Fibroblast of the aortic adventitia (primary cell): ENCODE measurements at places on chromosomes 11 and 22.

- no peak for DNase-seq
Observed at GRCh38 chr22:36246718-36247117, 6.2 kb upstream of the APOL1 start.

GRCh38 chr22:27238935-27239510 is 562.5 kb downstream of the MN1 start:
- DNase-seq, result peak; percentile 99

GRCh38 chr11:121801781-121802180 is 314.2 kb downstream of the BLID start:
- DNase-seq, result no peak

GRCh38 chr11:6594142-6594768 is 9.2 kb downstream of the RRP8 start:
- DNase-seq, result no peak

- no peak for DNase-seq
Observed at GRCh38 chr11:121268581-121268980, 24.0 kb upstream of the SC5D start.

- DNase-seq, result no peak
Observed at GRCh38 chr11:119117004-119117706, 4.2 kb upstream of the HINFP start.

GRCh38 chr11:65785319-65786007 is 1.4 kb upstream of the OVOL1 start:
- no peak for DNase-seq

DNA sequence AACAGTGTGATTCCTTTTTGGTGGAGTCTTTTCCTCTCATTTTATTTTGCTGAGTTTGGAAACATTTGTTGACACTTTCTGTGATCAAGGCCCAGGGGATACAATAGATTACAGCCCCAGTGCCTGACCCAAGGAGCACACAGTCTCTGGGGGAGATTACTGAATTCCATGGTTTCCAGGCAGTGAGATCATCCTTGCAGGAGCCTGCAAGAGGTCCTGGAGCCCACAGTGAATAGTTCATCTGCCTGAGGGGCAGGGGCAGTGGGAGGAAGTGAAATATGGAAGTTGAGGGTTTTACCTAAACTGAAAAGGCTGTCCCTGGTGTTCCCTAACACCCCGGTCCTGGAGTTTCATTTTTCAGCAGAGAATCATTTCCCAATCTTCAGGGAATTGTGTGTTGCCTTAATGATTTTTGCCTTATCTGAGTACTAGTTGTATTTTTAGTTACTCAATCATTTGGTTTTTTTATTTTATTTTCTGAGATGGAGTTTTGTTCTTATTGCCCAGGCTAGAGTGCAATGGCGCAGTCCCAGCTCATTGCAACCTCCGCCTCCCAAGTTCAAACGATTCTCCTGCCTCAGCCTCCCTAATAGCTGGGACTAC is 7.7 kb downstream of the CCS start:
- peak; percentile 48 for DNase-seq

DNA sequence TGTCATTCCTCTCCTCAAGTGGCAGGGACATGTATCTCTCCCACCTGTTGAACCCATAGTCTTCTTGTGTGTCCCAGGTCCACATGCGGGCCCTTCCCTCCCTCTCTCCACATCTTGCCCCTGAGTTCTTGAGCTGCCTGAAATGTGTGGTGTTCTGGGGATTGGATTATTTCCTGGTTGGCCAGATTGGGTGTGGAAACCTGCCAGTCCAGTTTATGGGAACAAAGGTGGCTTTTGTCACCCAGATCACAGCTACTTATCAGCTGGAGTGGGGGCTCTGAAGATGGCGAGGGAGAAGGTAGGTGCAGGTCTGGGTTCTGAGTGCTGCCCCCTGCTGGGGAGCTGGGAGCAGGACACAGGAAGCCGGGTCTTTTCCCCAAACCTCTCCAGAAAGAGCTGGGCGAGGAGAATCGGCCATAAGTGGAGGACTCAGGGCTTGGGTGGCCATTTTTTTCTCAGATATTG is 14.2 kb downstream of the DTX4 start:
- DNase-seq, result no peak

DNA sequence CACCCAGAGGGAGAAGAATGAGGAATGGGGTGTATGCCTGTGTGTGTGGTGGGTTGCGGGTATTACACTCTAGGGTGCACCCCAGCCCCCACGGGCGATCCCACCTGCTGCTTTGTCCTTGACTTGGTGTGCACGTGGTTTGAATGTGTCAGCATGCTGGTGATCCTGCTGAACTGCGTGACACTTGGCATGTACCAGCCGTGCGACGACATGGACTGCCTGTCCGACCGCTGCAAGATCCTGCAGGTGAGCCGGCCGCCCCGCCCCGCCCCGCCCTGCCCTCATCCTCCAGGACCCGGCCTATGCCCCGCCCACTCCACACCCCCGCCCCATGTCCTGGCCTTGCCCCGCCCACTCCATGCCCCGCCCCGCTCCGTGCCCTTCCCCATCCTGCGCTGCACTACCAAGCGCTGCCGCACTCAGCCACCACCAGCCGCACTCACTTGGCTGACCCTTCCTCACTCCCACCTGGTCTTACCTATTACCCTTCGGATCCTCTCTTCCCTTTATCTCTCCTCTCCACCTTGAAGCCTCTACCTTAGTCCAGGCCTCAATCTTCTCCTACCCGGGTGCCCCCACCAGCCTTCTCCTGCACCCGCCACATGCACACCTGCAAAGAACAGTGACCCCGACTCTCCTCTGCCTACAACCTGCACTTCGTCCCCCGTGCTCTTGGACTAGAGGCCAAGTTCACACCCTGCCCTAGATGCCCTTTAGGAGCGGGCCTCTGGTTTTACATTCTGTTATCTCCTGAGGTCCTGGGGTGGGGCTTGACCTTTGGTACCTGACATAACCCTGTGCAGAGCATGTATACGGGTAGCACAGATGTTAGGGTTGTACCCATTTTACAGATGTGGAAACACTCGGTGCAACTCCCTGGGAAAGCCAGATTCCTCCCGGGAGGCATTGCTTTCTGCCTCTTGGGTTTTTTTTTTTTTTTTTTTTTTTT is 27.7 kb downstream of the CACNA1I start:
- DNase-seq, result no peak

GRCh38 chr11:115042002-115042401 is 363.7 kb downstream of the NXPE2 start:
- no peak for DNase-seq

- DNase-seq, result no peak
Observed at GRCh38 chr11:125945797-125946520, at the start of gene VSIG10L2. VSIG10L2 (plus strand) TSS chr11:125946044; CDS start chr11:125946056, 12 bp downstream.

- no peak for DNase-seq
Observed at GRCh38 chr11:132718711-132719671, 813.3 kb downstream of the OPCML start.

- DNase-seq, result no peak
Observed at GRCh38 chr22:29103121-29103520, 30.3 kb downstream of the KREMEN1 start.

DNA sequence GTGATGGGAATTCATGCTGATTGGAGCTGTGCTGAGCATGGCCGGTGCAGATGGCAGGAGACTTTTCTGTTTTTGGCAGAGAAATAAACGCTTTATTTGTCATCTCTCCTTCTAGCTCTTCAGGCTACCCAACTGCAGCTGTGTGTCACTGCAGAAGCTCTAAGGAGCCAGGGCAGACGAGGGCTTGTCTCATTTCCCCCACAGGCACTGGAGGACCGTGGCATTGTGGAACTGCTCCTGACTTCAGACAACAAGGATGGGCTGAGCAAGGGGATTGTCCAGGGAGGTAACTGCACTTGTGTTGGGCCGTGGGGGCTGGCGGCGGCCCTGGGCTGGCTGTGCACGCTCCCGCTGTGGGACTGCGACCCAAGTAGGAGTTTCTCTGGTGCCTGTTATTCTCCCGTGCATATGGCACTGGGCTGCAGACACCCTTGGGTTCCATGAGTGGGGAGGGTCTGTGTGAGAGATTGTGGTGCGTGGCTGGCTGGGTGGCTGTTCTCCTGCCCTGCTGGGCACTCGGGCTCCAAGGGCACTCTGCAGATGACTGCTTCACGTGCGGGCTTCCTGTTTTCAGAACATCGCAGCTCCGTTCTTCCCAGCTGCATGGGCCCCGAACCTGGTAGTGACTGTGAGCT is 27.2 kb downstream of the GLB1L2 start:
- DNase-seq, result no peak

GRCh38 chr11:66478729-66479393 is 1.4 kb upstream of the DPP3 start:
- no peak for DNase-seq

DNA sequence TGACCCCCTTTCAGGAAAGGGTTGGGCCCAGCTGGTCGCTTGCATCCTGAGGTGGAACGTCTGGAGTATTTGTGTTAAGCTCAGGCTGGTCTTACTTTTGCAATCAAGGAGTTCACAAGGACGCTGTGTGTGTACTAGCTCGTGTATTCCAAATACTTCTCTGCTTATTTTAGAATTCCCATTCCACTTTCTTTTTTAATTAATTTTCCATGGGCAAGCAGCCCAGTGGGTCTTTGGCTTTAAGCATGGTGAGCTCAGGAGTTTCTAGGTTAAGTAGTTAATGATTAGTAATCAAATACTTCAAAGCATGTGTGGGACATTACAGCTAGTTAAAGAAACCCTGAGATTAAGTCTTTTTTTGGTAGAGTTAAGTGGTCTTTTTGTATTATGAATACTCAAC is 68.6 kb downstream of the CSNK2A3 start:
- no peak for DNase-seq

- DNase-seq, result no peak
Observed at GRCh38 chr22:23769321-23769965, 1.7 kb upstream of the CHCHD10 start.

DNA sequence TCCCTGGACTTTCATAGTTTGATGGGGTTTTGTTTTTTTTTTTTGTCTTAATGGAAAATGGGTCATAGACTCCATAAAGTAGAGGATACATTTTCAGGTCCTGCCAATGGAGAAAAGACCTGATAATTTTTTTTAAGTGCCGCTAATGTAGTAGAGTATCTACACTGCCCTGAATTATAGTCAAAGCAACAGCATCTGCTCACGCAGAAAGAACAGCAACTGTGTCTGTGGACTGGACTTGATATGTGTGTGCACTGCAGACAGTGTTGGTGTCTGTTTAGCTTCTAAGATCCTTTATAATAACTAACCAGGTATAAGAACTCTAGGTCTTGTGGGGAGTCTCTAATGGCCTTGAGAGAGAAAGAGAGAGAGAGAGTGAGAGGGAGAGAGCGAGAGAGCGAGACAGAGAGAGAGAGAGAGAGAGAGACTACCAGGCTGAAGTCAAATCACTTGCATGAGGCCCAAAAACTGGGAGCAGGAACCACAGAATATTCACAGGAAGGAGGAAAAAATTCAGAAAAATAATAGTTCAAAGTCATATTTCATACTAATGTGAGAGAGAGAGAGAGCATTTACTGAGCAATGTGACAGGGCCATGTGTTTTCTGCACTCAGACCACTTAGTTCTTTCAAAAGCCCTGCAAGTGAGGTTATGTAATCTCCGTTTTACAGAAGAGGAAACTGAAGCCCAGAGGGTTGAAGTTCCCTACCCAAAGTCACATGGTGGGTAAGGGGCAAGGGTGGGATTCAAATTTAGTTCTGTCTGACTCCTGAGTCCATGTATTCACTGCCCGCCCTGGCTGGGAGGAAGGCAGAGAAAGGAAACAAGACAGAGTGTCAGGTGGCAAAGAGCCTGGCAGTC is 8.6 kb upstream of the MIAT start:
- no peak for DNase-seq

GRCh38 chr11:41121600-41121999 is 337.9 kb downstream of the LRRC4C start:
- DNase-seq, result no peak

DNA sequence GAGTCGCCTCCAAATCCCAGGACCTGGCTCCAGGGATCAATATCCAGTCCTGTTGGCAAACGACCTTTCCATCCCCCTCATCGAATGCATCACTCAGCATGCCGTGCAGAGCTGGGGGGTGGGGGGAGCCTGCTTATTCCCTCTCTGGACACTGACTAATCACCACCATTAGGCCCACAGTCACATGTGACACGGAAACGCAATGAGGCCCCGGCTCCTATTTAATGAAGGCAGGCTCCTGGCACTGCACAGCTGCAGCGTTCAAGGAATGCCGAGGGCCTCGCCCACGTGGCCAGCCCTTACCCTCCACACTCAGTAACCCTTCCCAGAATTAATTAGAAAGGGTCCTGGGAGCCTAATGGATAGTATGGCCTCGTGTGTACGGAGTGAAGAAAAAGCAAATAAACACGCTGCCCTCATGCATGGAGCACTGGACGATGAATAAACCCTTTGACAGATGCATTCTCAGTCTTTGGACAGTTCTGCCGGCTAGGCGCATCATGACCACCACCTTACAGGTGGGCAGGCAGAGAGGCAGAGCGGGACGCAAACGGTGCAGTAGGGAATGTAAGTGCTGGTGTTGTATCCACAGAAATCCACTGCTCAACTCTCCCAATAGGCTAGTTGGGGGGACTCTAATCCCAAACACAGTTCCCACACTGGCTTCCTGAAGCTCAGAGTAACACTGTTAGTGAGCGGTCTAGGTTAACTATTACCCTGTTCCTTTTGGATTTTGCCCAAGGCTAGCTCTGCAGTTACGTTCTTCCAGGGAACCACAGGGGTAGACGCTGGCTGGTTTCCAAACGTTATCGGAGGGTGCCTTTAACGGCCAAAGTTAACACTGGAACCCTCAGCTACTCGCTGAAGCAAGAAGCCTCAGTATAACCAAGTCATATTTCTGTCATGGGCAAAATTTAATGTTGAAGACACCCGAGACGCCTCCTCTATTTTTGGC is 490.1 kb downstream of the OPCML start:
- DNase-seq, result no peak

GRCh38 chr11:121321614-121322243 is 29.2 kb downstream of the SC5D start:
- DNase-seq, result peak; percentile 35

GRCh38 chr11:25730230-25730629 is 601.7 kb upstream of the ANO3 start:
- no peak for DNase-seq

DNA sequence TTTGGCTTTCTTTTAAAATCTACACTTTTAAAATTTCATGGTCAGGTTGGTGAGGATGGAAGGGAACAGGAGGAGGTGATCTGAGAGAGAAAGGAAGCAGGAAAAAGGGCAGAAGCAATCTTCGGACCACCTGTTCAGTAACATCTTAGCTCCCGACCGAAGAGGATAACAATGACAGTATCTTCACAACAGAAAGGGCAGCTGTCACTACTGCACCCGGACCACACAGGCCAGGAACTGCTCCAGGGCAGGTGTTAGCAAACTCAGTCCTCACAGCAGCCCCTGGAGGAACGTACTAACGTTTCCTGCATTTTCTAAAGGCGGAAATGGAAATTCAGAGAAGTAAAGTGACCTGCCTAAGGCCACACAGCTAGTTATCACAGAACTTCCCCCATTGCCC is 16.8 kb downstream of the PTPN5 start:
- no peak for DNase-seq

DNA sequence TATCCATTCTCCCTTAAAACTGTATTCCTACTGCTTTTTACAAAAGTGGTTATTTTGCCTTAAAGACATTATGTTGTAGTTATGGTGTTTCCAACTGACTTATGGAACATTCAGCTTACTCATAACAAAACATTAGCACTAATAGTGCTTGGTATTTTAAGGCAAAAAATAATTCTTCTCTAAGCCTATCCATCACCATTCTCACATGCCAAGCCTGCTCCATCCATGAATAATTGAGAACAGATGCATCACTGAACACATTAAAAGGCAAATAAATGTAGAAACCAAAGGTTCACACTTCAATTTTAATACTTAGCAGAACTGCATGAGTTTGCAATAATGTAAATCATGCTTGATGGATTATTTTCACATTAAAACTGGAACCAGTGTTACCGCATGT is 42.3 kb upstream of the DDI1 start:
- DNase-seq, result peak; percentile 47

- no peak for DNase-seq
Observed at GRCh38 chr11:346529-346928, 22.8 kb upstream of the B4GALNT4 start.

GRCh38 chr11:96072592-96072991 is 148.7 kb upstream of the MTMR2 start:
- peak; percentile 53 for DNase-seq
